Glomerular endothelial cell (primary cell): ENCODE measurements at places on chromosomes 2 and 18. TPM values are rescaled to one million over a fixed set of nuclear protein-coding genes. Genes with fewer than 3 reads are reported as not detected.

GRCh38 chr2:101388232-101388631 is 929 bp upstream of the CREG2 start:
- no peak for DNase-seq

DNA sequence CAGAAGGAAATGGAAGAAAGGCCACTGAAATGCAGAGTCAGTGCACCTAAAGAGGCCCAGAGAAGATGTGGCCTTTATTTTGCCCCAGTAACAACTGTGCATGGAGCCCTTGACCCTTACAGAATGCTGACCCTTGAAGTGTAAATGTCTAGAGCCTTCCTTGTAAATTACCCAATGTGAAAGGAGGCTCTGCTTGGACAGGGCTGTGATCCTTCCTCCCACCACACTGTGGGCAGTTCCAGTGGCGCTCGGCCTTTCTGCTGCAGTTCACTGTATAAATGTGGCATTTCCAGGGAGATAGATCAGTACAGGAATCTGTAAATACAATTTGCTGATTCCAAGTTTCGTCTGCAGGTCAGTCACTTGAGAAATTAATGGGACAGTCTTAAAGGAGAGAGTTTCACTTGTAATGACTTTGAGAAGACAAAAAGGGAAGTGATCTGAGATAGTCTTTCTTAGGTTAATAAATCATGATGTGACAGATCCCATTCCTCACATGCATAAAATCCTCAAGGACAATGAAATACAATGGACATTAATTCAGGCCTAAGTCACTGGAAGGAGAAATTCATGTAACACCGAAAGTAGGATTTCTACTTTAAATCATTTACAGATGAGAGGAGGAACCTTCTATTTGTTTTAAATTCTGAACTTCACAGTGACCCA is 133.8 kb upstream of the LMAN1 start:
- no peak for DNase-seq

DNA sequence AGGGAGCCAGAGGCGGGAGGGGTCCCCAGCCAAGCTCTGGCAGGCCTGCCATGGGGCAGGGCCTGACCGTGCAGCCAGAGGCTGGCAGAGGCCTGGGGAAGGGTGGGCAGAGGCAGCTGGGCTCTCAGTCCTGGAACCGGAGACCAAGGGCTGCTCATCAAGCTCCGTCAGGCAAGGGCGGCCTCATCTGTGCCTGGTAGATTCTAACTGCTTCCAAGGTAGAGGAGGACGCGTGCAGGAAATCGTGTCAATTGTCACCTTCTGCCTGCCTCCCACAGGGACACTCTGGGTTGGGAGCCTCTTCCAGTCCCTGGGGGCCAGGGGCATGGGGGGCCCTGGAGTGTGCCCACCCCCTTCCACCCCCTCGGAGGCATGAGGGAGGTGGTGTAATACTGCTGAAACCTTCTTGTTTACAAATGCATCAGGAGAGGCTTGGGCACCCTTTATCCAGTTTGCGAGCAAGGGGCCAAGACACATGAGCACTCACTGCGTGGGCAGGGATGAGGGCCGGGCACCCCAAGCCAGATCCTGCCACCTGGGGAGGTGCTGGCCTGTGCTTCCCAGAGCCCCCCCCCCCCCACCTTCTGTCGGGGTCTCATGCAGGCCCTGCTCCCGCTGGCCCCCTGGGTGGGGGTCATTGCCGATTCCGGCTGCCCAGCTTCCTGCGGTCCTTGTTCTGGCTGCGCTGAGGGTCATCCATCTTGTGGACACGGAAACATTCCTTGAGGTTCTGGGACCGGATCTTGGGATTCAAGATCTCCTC is 9.0 kb downstream of the SNORC start:
- no peak for DNase-seq

DNA sequence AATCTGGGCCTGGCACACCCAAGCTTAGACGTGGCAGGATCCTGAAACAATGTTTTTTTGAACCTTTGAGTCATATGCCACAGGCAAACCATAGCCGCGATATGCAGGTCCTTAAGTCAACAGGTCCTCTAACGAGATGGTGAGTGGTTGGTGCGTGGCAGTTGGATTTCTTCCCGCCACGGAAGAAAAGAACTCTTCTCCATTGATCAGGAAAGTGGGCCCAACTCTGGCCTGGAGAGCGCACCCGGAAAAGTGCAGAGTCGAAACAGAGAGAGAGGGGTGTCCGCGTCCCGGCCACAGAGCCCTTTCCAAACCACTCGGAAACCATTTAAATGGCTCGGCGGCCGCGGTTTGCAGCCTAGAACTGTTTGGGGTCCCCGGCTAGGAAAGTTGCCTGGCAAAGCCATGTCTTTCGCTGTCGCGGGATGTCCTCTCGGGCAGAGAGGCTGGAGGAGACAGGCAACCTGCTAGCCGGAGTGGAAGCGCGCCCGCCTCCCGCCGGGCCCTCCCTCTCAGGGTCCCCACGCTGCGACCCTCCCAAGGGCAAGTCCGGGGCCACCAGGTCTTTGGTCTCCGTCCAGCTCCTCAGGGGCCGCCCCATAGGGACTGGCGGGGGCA is 777 bp downstream of the GALNT3 start:
- DNase-seq = no peak

GRCh38 chr2:233844836-233845235 is 9.5 kb downstream of the HJURP start:
- no peak for DNase-seq

DNA sequence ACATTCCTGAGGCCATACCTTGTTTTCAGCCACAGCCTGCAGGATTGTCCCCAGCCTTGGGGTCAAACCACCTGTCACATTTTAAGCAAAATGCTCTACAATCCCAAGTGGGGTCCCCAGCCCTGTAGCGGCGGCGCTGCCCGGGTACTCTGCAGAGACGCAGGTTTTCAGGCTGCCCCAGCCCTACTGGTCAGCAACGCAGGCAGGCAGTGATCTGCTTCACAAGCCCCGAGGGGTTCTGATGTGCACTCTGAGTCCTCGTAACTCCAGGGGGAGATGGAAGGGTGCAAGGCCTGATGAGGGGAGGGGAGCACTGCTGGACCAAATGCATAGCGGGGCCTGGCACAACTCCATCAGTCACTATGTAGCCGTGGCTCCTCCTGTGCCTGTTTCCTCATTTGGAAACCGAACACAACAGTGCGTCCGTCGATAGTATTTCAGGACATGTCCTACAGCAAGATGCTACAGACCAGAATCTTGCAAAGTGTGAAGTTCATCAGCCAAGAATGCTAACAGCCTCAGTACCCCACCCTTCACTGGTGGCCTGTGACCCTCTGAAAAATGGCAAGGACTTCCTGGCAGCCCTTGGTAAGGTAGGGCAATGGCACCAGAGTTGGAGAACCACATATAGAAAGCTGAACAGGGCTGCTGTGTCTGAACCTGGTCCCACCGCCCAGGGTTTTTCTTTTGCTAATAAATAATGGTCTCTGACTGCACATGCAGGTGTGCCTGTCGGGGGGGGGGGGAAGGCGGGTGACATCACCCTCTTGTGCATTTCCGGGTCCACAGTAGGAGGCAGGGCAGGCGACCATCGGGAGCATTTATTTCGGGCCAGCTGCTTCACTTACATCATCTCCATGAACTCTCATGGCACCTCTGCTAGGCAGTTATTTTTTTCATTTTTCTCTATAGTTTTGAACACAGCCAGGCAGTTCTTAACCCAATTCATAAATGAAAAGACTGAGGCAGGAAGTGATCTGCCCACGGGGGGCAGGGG is 50.6 kb upstream of the TFCP2L1 start:
- DNase-seq = no peak

- no peak for DNase-seq
These were observed 702.9 kb downstream of the BCL11A start for GRCh38 chr2:59850554-59850953.

Gene SRD5A2
- total RNA-seq = not detected in 2 replicates

- no peak for DNase-seq
These were observed 89.1 kb downstream of the AKAIN1 start for GRCh38 chr18:5107988-5108387.

DNA sequence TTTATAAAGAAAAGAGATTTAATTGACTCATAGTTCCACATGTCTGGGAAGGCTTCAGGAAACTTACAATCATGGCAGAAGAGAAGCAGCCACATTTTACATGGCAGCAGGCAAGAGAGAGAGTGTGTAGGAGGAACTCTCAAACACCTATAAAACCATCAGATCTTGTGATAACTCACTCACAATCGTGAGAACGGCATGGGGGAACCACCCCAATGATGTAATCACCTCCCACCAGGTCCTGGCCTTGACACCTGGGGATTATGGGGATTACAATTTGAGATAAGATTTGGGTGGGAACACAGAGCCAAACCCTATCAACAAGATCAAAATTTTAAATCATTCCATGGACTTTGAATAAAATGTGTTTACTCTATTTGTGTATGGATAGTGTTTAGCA is 575.6 kb downstream of the ADCYAP1 start:
- DNase-seq = no peak

- no peak for DNase-seq
These were observed 662.9 kb downstream of the IRS1 start for GRCh38 chr2:226136739-226137138.

- no peak for DNase-seq
These were observed 157.0 kb upstream of the ACAA2 start for GRCh38 chr18:49970319-49970718.

- no peak for DNase-seq
These were observed 123.7 kb downstream of the PIK3C3 start for GRCh38 chr18:42078711-42079110.

- no peak for DNase-seq
These were observed 222.4 kb upstream of the APCDD1 start for GRCh38 chr18:10232062-10232461.

DNA sequence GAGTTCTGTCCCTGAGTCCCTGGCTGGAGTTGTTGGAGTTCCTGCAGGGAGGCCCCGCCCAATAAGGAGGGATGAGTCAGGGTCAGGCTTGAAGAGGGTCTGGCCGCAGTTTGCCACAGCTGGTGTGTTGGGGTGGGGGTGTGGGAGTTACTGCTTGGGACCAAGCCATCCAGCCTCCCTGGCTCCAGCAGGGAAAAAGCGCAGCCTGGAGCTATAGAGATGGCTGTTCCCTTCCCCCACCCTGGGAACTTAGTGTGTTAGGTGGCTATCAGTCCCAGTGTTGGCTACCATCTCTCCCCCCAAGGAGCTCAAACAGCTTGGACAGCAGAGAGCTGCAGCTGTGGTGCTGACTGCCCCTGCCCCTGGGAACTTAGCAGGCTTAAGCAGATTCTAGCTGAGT is 13.2 kb upstream of the TANK start:
- no peak for DNase-seq

DNA sequence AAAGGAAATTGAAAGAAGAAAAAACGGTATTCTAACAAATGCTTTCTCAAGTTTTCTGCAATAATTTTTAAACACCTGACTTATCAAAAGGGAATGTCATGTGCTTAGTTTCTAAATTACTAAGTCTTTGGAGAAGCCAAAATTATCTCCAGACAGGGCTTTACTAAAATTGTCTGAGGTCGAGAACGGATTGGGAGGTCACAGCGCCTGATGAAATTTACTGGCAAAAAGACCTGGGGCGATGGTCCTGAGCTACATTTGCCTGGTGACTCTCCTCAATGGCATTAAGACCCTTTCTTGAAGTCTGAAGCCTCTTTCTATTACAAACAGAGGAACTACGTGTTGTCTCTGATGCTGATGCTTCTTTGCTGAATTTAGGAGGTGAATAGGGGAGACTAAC is 291.8 kb upstream of the SESTD1 start:
- no peak for DNase-seq

DNA sequence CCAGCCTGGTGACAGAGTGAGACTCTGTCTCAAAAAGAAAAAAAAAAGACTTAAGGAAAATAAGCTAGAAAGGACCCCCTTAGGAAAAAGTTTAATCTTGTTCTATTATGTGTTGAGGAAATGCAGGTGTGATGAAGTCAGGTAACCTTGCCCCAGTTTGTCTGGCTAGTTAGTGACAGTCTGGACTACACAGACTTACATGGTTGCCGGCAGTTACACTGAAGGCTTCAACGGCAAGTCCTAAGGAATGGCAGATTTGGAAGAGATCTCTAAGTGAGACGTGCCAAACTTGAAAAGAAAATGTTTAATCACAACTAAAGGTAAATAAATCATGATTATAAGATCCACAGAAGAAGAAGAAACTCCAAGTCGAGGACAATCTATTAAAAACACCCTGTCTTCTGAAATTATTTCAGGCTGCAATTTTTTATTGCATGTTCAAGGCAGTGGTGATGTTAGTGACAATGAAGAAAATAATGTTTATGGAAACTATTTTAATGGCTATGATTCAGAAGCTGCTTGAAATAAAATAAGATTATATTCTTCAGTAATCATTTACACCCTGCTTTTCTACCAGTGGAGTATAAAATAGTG is 84.2 kb downstream of the TTC27 start:
- DNase-seq = no peak

Gene LINC00305
- 2.6 TPM in 1 of 2 replicates, not detected in the other for total RNA-seq

DNA sequence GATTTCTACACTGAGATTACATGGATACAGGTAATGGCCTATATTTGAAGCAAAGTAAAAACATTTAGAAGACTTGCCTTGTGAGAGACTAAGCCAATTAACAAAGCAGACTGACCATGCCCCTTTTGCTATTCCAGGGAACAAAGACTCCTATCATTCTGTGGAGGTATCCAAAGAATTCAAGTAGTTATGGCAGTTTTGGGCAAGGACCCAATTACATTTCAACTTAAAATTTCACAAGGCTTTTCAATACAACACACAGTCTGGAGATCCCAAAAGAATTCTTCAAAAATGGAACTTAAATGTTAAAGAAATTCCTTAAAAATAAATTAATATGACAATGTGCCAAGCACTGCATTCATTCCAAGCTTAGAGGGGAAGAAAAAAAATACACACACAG is 109.2 kb upstream of the CHRNA1 start:
- no peak for DNase-seq

GRCh38 chr2:28193630-28194403 is 198.8 kb upstream of the FOSL2 start:
- DNase-seq = no peak
